Stimulated activated CD4-positive, alpha-beta T cell treated with anti-CD3 and anti-CD28 coated beads, Interleukin-2, amount 100 ng/mL, for 48 hours (primary cell): ENCODE measurements at places on chromosomes 13 and 19.

DNA sequence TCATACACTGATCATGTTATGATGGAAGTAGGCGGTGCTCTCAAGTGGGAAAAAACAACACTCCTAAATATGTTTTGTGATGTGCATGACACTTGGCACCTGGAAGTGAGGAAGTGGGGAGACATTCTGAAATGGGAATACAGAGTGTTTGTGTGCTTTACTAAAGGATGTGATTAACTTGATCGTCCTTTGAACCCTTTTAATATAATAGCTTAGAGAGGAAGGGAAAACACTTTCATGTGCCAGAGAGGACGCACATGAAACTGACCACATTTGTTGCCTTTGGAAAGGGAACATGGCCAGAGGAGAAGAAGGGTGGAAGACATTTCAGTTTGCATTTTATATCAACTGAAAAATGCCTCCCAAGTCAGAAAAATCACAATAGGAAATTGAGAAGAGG lies 31.4 kb downstream of the SMAD9 start:
- no peak for DNase-seq

- no peak for DNase-seq
Observed at GRCh38 chr19:49004133-49004532, 10.4 kb downstream of the RUVBL2 start.

- DNase-seq: no peak
Observed at GRCh38 chr19:45066921-45067661, 9.2 kb downstream of the ZNF296 start.

DNA sequence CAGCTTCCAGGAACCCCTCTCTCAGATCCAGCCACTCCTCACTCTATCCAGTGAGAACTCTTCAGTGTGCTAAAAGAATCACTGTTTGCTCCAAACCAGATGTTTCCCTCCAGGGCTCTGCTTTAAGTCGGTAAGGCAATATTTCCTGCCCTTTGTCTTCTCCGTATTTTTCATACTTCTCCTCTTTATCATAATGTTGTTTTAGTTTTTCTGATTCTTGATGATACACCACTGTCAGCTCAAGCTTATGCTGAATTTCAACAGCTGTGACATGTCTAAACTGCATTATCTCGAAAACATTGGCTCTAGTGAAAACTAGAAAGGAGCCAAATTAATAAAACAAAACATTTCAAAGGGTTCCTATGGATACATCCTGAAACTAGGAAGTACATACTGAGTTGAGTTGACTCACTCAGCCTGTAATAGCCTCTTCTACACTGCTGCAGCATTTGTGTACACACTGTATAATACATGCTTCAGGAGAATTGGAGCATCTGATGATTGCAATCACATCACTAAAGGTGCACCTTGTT lies 39.8 kb downstream of the GPR180 start:
- no peak for DNase-seq

DNA sequence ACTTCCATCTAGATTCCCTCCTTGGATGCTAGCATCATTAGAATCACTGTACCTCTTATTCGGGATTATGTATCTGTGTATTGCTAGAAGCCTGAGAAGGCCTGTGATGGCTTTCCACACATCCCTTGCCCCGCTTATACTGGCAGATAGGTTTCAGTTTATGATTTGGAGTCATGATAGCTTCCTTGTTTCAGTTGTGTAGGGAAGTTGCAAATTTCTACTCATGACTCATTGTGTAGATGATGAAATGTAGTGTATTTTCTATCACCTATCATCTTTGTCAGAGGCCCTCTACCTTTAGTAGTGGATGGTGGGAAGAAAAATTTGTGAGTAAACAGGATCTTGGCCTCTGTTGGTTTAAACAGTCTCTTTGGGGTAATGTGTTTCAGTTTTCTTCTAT lies 165.2 kb downstream of the GGACT start:
- no peak for DNase-seq

GRCh38 chr19:9796113-9796773 lies 22.6 kb downstream of the FBXL12 start:
- peak; percentile 69 for DNase-seq

- no peak for DNase-seq
Observed at GRCh38 chr19:13020002-13020414, 24.7 kb downstream of the NFIX start.

DNA sequence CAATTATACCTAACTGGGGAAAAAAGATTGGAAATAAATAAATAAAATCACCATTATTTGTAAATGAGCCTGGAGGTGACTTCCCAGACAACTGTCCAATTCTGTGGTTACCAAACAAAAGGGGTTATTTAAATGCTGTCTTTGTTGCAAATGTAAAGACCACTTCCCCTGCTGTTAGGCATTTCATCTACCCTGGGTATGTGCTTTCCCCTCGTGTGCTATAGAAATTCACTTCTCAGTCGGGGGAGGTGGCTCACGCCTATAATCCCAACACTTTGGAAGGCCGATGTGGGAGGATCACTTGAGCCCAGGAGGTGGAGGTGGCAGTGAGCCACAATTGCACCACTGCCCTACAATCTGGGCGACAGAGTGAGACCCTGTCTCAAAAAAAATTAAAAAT lies 101.9 kb upstream of the AKAP11 start:
- DNase-seq: no peak

GRCh38 chr13:108273429-108274118 lies 4.1 kb downstream of the TNFSF13B start:
- DNase-seq: no peak

- no peak for DNase-seq
Observed at GRCh38 chr19:54653181-54653809, 9.5 kb upstream of the LILRB4 start.

DNA sequence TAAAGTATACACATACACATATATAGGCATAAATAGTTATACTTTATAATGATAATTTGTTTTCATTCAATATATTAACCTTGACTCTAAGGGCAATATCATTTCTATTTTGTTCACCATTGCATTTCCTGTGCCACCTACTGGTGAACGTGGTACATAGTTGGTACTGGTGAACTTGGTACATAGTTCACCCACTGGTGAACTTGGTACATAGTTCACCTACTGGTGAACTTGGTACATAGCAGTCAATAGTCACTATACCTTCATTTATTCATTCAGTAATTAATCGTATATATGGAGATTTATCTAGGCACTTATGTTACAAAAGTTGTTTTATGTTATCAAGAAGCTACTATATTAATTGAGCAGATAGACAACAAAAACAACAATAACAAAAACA lies 172.6 kb upstream of the ATXN8OS start:
- no peak for DNase-seq

DNA sequence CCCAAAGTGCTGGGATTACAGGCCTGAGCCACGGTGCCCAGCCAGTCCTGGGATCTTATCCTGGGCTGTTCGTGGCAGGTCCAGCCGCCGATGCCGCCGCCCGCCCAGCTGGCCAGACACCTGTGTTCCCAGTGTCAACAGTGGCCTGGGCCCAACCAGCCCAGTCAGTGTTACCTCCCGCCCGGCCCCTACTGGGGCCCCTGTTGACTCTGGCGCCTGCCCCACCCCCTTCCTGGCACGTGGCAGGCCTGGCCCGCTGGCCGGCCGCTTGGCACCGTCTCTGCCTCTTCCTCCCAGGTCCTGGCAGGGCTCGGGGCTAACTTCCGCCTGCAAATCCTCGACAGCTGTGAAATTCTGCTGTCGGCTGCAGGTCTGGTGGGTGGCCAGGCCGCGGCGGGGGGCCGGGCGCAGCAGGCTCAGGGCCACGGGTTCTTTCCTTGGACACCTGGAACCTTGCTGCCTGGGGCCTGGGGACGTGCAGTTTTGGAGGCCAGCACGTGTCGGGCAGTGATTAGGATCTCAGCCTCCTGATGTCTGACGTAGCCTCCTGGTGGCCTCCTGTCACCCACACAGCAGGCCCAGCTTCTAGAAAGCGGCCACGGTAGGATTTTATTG lies 9.1 kb downstream of the ARID3A start:
- DNase-seq: no peak

DNA sequence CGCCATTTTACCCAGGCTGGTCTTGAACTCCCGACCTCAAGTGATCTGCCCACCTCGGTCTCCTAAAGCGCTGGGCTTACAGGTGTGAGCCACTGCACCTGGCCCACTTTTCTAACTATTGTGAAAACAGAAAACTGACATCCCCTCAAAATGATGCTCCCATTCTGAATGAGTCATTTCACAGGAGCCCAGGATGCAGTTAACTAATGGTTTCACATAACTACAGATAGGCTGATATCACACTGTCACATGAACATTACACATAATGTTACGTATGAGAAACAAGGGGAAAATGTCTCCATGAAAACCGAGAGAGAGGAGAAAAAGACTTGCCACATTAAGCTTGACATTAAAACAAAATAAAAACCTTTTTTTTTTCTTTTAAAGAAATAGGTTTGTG lies 37.5 kb downstream of the N4BP2L2 start:
- no peak for DNase-seq

DNA sequence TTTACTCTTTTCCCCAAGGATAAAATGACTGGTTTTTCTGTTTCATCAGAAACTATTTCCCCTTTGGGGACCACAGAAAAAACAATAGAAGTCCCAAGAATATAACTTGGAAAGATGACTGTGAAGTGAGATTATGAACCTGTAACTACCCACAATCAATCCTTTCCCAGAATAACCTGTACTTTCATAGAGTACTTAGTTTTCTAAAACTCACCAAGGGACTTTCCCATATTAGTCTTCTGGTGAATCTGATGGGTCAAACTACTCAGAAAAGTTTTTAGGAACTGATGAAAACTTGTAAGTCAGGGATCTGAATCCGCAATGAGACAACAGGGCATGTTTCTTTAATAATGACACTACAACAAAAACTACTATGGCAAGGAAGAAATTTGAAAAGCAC lies 62.6 kb downstream of the STK24 start:
- no peak for DNase-seq

- no peak for DNase-seq
Observed at GRCh38 chr19:45468803-45469131, 971 bp downstream of the FOSB start.

GRCh38 chr13:101706651-101707050 lies 254.2 kb downstream of the ITGBL1 start:
- DNase-seq: no peak

- peak; percentile 83 for DNase-seq
Observed at GRCh38 chr19:38506723-38507550, 73.4 kb downstream of the RYR1 start.

DNA sequence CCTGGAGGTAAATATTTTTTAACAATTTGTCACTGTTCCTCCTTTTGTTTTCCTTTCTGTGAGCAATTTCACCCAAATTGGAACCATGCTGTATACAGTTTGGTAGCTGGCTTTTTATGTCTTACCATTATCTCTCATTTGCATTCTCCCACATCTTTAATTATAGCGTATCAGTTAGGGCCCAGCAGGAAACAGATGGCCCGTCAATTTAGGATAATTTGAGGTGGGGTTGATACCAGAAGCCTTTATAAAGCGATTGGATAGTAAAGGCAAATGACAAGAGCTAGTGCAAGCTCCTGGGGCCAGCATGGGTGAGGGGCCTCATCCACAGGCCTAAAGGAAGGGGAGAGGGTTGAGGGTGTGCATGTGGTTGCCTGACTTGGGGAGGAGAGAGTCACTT lies 3.8 kb upstream of the IFNL4 start:
- DNase-seq: no peak

DNA sequence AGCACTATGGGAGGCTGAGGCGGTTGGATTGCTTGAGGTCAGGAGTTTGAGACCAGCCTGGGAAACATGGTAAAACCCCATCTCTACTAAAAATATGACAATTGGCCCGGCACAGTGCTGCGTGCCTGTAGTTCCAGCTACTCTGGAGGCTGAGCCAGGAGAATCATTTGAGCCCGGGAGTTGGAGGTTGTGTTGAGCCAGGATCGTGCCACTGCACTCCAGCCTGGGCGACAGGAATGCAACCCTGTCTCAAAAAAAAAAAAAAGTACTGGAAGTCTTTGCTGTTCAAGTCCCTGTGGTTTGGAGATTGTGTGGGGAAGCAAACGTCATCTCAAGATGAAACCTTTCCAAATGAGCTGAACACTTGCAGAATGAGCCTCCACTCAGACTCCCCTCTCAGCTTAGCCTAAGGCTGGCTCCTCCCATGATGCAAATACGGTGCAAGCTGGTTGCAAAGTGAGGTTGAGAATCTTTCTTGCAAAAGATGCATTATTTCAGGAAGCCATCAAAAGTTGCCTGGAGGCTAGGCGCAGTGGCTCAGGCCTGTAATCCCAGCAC lies 46.2 kb downstream of the MYO9B start:
- DNase-seq: no peak

- no peak for DNase-seq
Observed at GRCh38 chr13:100363285-100363711, 225.3 kb downstream of the GGACT start.

DNA sequence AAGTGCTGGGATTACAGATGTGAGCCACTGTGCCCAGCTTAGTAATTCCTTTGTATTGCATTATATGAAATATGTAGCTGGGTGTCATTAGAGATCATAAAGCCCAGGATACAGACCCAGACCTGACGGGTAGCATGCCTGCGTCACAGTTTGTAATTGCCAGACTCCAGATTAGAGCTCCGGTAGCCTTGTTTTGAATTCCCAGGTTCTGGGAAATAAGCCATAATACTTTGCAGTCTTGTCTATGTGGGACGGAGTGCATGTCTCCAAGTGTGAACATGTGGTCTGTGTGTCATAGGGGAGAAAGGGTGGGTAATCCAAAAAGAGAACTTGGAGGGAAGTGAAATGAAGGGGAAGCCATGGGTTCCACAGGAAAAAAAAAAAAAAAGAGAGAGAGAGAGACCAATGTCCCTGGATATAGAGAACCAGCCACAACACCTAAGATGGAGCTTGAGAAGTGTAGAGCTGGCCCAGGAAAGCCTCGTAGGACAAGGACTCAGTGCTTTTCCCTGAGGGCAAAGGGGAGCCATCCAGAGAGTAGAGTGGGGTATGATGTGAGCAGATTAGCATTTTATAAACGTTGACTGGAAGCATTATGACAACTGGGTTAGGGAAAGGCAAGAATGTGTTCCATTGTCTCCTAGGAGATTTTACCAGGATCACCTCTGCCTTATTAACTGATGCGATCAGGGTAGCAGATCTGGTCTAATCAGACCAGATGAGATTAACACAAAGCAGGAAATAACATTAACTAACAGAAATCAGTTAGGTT lies 2.6 kb downstream of the ZSCAN4 start:
- DNase-seq: no peak

- DNase-seq: no peak
Observed at GRCh38 chr19:56884441-56884840, 43.9 kb upstream of the PEG3 start.

DNA sequence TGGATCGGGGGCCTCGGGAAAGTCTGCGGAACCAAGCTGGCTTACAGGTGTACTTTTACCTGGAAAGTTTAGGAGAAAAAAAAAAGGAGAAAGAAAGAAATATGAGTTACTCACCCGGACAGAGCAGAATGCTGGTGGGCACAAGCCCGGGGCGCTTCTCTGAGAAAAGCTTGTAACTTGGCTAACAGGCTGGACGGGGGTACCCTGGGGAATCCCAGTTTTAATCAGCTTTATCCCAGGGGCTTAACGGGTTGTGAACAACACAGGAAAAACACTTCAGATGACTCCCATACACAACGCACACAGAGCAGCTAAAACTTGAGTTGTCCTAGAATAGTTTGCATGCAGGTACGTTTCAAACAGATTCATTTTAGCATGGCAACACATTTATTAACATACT lies 37.3 kb downstream of the KLF2 start:
- DNase-seq: no peak

GRCh38 chr19:18233224-18233825 lies 7.1 kb upstream of the PDE4C start:
- DNase-seq: peak; percentile 56

GRCh38 chr13:58882516-58882915 lies 1251.0 kb downstream of the PCDH17 start:
- no peak for DNase-seq

GRCh38 chr19:7191946-7192691 lies 102.1 kb downstream of the INSR start:
- DNase-seq: no peak

GRCh38 chr13:29681864-29682263 lies 86.4 kb upstream of the SLC7A1 start:
- no peak for DNase-seq
